GM03348 (cell line): ENCODE measurements at places on chromosomes 16 and 17.

GRCh38 chr17:78329263-78330059 is 30.4 kb downstream of the SOCS3 start:
- peak; percentile 82 for DNase-seq

DNA sequence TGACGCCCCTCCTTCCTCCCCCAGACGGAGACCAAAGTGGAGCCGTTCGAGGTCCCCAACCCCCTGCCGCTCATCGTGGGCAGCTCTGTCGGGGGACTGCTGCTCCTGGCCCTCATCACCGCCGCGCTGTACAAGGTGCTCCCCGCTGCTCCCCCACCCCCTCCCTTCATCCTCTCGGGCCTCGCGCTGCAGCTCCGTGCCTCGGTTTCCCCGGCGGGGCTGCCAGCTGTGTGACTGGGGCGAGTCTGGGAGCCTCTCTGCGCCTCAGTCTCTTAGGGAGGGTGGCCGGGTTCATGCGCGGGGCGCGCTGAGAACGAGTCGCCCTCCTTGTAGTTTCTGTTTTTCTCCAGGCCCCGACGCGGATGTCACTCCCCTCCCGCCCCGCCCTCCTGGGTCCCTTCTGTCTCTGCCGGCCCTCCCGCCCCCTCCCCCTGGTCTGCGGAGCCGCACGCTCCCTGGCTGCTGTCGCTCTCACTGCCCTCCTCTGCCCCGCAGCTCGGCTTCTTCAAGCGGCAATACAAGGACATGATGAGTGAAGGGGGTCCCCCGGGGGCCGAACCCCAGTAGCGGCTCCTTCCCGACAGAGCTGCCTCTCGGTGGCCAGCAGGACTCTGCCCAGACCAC is 23.7 kb upstream of the ITGAX start:
- peak; percentile 4 for DNase-seq

DNA sequence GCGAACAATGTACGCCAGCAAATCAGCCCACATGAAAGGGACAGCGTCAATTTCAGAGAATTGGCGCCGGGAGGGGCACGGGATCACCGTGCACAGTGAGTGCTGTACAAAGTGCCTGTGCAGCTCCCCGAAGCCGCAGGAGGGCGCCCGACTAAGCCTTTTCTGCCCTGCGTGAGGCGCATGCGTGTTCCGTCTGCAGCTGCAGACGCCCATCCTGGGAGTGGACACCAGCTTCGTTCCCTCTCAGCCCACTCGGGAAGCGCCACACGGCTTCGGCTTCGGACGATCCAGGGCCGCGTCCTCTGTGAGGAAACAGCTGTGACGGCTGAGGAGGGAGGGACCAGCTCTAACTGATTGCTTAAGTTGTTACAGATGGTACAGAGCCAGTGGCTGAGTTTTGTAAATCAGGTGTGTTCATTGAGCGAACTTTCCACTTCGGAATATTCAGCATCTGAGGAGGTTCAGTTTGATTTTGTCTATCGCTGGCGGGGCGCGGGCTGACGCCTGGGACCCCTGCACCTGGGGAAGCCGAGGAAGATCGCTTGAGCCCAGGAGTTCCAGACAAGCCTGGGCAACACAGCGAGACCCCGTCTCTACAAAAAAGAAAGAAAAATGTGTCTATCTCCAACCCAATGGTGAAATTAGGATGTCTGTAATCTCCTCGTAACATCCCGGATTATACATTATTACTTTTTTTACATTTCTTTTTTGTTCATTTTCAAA is 15.4 kb upstream of the ZNF287 start:
- DNase-seq = peak; percentile 98

- DNase-seq = peak; percentile 62
These were observed 825 bp downstream of the BLMH start for GRCh38 chr17:30290696-30291542.

DNA sequence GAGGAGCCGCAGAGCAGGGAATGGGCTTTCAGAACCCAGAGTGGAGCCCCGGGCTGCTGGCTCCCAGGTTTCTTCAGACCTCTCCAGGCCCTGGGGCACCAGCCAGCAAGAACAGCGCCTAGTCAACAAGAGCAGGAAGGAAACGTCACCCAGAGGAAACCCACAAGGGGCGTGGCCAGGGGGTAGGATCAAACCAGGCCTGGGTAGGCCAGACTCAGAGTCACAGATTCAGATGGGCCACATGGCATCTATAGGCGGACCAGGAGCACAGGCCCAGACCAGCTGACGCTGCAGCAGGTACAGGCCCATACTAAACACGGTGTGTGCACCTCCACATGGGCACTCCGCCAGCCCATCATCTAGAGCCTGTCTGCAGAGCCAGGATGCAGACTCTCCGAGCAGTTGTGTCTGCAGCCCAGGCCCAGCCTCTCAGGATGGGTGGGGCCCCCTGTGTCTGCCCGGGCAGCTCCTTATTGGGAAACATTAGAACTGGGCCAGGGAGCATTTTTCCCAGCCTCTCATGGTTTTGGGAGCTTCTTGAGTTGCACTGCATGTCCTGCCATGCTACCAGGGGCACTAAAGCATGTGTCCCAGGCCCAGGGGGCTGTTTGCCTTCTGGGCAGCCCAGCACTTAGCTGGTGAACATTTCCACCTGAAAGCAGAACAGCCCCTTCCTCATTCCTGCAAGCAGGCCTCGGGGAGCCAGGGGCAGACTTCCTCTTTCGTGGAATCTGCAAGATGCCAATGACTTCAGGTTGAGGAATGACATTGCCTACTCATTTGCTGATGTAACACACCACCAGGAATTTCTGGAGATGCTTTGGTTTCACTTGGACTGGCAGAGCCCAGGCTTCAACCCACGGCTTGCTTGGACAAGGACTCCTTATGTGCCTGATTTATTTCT is at the start of gene NLRP1:
NLRP1 (minus strand) TSS at position 127 of the 904 bp plus-strand sequence. CDS start 552 bp downstream, outside the sequence.
- DNase-seq = peak; percentile 96

DNA sequence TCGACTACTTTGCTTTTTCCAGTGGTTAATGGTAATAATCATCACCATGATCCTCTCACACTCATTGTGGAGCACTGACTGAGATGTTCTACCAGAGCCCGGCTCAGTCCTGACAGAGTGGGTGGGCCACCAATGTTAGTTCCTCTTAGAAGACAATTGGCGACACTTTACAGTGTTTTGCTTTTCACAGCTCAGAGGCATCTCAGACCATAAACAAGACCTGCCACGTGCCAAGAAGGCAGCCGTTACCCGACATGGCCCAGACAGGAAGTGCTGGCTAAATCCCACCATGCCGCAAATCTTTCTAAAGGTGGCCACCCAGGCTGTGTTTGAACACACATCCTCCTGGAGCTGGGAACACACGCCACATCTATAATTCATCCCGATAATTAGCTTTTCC is 103.7 kb downstream of the XYLT1 start:
- DNase-seq = no peak

- DNase-seq = no peak
These were observed 13.3 kb upstream of the CRK start for GRCh38 chr17:1469231-1469852.

GRCh38 chr17:50026046-50026675 is 29.7 kb upstream of the ITGA3 start:
- no peak for DNase-seq

GRCh38 chr16:24023621-24024020 is 187.8 kb downstream of the PRKCB start:
- DNase-seq = no peak

- no peak for DNase-seq
These were observed 34.2 kb upstream of the ZNF469 start for GRCh38 chr16:88348377-88349152.

GRCh38 chr17:29615492-29616299 is 7.0 kb downstream of the CORO6 start:
- DNase-seq = peak; percentile 96

- DNase-seq = no peak
These were observed 167.4 kb upstream of the CACNG5 start for GRCh38 chr17:66667491-66668030.

- peak; percentile 35 for DNase-seq
These were observed 120.5 kb downstream of the SOCS1 start for GRCh38 chr16:11135464-11135973.

- DNase-seq = no peak
These were observed 19.0 kb downstream of the PIK3R5 start for GRCh38 chr17:8946476-8946875.

DNA sequence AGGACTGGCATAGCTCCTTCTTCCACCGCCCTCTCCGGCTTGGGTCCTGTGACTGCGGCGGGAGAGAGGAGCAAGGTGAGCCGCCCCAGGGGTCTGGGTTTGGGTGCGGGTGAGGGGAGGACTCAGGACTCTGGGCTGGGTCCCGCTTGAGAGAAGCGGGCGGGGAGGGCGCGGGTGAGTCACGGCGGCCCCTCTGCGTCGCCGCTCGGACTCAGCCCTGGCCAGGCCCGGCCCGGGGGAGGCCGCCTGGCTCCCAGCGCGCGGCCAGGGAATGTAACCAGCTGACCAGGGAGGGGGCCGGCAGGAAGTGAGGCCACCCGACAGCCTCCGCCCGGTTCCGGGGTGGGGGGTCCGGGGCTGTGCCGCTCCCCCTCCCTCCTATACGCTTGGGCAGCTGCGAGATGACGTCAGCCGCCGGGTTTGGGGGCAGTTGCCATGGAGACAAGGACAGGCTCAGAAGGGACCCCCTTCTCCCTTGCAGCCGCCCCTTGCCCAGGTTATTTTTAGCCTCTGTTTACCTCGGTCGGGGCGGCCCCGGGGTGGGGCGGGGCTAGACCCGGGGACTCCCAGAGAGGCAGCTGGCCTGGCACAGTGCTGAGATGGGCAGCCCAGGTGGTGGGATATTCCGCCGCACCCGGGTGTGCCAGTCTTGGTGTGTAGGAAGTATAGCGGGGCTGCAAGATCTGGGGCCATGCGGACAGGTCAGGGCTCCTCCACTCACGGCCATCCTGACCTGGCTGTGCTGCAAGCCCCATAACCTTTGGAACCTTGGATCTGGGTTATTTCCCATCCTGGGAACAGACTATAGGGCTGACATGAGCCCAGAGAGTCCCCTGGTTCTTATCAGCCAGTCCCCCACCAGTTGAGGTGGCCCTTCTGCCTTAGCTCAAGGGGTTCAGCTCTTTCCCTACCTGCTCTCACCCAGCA is 1.6 kb downstream of the RIPOR1 start:
- peak; percentile 95 for DNase-seq

DNA sequence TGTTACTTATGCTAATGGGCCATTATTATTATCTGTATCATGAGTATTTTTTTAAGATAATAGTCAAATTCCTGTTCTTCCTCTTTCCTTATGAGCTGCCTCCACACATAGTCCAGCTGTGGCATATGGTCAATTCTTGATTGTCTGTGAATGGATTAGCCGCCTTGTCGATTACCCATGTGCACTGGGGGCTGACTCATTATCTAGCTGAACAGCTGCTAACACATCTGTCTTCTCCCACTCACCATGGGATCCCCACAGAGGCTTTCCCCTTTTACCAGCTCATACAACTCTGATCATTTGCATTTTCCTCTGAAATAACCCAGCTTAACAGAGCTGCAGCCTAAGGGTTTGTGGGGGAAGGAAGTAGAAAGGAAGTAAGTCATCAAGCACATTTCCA is 915.0 kb downstream of the CDH11 start:
- no peak for DNase-seq

DNA sequence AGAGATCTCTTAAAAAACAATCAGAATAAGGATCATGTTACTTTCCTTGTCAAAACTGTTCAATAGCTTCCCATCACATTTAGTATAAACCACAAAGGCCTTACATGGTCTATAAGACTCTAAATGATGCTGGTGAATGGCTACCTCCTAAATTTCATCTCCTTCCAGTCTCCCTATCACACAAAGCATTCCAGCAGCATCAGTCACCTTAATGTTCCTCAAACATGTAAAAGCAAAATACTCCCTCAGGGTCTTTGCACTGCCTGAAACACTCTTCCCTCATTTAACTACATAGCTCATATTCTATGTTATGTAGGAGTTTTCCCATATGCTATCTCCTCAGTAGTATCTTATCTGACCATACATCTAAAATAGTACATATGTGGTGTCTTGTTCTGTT is 53.5 kb upstream of the INTS2 start:
- DNase-seq = no peak

DNA sequence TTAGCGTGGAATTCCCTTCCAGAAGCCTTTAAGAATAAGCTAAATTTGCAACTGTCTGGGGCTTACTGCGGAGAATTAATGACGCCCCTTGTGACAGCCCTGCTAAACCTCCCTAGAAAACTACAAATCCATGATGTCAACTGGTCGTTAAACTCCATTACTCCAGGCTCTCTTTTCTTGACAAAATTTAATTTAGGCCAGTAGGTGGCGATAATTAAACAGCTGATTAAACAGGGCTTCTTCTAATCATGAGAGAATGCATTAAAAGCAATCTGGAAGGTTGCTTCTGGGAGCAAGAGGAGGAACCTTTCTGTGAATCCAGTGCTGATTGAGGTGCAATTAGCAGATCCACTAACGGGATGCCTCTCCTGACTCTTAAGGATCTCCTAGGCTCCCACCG is 8.1 kb upstream of the NLRP1 start:
- peak; percentile 68 for DNase-seq

DNA sequence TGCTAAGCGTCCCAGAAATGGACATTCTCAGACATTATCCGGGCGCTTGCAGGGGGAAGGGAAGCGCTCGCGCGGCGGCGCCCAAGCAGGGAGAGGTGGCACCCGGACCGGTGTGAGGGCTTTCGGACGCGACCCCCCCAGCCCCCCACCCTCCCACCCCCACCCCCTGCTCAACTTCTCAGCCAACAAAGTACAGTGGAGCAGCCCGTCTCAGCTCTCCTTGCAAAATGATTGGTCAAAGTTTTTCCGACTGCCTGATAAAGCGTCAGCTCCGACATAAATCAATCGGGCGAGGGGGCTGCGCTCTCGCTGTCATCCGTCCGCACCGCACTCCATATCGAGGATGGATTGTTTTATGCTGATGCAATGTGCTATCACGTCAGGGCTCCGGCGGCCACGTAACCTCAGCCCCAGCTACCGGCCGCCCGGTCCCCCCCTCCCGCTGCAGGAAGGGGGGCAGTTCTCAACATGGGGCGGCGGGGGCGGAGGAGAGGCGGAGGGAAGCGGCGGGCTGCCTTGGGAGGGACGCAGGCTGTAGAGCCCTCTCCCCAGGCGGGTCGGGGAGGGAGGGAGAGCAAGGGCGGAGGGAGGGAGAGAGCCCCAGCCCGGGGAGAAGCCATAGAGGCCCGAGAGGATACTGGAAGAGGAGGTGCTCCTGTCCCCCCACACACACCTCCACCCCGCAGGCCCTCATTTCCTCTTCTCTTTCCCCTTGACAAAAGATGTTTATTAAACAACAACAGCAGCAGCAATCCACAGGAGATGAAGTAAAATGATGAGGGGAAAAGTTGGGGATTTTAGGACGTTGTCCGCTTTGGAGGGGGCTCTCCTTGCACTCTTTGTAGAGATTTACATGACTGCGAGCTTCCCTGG is at the start of gene HOXB9:
HOXB9 (minus strand) TSS at position 114 of the 873 bp plus-strand sequence; CDS start at position 25, 89 bp downstream.
- peak; percentile 90 for DNase-seq

DNA sequence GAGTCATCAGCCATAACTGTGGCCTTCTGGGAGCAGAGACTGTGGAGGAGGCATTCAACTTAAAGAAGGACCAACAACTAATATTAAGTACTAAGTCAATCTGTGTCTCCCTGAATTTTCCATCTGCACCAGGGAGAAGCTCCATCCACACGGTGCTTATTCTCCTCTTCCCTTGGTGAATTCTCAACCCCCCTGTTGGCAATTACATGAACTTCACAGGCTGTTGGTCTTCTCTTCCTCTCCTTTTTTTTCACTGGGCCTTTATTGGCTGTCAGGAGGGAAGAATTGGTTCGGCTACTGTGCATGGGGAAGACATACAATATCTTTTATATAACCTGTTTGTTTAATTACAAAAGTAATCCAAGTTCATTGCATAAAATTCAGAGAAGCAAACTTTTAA is 152.8 kb upstream of the IRX6 start:
- DNase-seq = no peak

GRCh38 chr16:56288019-56288418 is 96.7 kb downstream of the GNAO1 start:
- DNase-seq = no peak

- no peak for DNase-seq
These were observed 805.6 kb upstream of the EEF2KMT start for GRCh38 chr16:5903153-5903552.

GRCh38 chr17:66960613-66961012 is 3.9 kb upstream of the CACNG4 start:
- no peak for DNase-seq
